ENCODE measurements at places on chromosomes 13 and 19.

DNA sequence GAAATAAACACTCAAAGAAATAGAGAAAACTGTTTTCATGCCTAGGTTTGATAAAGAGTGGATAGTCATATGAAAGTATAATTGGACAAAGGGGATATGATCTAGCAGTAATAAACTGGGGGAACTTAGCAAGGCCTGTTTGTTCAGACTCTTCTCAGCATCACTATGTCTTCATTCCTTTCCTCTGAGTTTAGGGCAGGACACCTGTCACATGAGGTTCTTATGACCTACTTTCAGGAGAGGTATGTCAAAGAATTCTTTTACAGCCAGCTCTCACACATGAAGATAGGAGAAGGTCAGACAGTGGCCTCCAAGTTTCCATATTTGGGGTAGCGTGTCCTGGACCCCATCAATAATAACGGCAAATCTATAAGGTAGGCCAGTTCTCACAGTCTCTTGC, 11.4 kb upstream of the RFXAP start:
- DNase-seq: no peak

DNA sequence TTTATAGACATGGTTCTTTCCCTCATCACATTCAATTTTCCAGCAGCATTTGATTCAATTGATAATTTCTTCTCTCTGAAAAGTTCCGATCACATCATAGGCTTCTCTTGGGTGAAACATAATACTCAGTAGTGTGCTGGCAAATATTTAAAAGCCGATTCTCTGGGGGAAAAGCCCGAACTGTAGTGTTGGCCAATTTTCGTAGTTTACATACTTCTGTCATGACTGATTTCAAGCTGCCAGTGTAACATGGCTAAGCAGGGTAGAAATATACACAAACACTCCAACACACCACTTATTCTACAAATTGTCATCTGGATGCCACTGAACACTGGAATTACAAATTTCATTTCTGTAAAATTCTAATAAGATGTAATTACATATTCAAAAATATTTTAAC, 56.1 kb upstream of the FREM2 start:
- peak; percentile 30 for DNase-seq

DNA sequence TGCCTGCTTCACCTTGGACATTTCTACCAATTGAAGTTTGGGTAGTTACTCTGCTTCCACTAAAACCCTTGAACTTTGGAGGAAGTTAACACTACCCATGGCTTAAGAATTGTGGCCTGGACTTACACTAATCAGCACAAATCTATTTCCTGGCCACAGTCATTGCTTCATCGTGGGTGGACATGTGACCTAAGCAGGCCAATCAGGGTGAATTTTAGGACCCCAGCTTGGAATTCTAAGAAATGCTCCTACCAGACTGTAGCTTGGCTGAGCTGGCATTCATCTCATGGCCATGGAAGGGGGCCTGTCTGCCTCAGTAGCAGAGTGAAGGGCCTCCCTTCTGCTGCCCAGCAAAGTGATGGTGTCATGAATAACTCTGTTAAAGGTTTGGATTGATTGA, 58.3 kb upstream of the SLC15A1 start:
- DNase-seq: peak; percentile 31

GRCh38 chr13:110458594-110459365, 102.7 kb downstream of the RAB20 start:
- no peak for DNase-seq

- DNase-seq: no peak
Observed at GRCh38 chr19:19262190-19263057, 10.7 kb downstream of the TM6SF2 start.

DNA sequence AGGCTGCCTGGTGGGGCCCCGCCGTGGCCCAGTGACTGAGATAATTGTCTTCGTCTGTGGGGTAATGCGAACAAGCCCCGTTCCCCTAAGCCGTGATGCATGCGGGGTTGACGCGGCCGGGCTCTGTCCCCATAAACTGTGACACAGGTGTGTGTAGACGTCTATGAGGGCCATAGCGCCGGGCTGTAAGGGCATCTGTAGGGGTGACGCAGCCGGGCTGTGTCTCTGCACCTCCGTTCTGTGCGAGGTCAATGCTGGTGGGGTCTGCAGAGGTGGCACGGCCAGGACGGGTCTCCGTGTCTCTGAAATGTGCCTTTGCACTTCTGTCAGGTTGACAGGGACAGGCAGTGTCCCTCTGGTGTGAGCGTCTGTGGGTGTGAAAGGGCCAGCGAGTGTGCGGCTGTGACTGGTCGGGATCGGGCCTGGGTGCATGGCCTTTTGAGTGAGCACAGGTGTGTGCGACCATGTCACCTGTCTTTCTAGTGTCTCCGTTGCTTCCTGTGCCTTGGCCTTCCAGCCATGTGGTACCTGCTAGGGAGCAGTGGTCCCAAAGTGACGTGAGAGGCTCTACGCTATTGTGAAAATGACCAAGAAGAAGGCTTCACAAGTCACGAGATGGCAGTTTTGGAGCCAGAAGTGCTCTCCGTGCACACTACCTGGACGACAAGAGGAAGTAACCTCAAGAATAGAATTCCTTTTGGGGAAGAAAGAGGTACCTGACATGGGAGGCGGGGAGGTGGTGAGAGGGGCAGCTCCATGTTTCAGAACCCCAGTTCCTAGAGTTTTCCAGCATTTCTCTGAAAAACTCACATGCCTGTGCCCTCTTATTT, 16.4 kb upstream of the ZNF331 start:
- no peak for DNase-seq

- DNase-seq: no peak
Observed at GRCh38 chr19:2770055-2771013, 12.7 kb downstream of the SGTA start.

DNA sequence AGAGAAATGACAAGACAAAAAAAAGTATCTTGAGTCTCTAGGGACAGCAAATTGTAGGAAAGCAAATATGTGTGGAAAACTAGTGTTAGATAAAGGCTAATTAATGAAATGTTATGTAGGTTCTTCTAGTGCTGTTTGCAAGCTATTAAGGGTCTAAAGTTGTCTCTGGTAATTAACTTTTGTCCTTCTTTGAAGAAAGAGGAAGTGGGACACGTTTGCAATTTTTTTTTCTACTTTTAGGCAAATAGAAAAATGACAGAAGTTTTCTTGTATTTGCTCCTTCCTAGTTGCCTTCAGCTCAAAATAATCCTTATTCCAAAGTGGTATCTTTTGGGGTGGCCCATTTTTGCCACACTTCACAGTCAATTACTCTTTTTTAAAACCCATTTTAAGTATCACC, 1877.7 kb upstream of the PRR20A start:
- no peak for DNase-seq

GRCh38 chr13:101695870-101696516, 243.5 kb downstream of the ITGBL1 start:
- no peak for DNase-seq

DNA sequence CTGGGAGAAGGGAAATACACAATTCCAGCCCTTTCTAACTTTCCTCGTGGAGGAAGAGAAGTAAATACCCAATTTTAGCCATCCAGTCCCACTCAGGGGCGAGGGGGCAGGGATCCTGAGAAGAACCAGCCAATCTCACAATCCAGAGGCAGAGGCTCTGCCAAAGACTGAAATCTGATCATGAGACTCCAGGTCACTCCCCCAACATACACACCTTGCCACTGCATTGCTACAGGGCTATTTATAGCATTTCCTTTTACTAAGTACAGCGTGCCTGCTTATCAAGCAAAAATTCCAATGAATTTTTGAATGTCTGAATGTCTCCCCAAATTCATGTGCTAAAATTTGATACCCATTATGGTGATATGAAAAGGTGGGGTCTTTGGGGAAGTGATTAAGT, 1687.5 kb downstream of the EFNB2 start:
- DNase-seq: no peak

- no peak for DNase-seq
Observed at GRCh38 chr13:24129914-24130774, 30.4 kb upstream of the SPATA13 start.

- no peak for DNase-seq
Observed at GRCh38 chr19:55566823-55567222, 13.8 kb downstream of the ZNF579 start.

DNA sequence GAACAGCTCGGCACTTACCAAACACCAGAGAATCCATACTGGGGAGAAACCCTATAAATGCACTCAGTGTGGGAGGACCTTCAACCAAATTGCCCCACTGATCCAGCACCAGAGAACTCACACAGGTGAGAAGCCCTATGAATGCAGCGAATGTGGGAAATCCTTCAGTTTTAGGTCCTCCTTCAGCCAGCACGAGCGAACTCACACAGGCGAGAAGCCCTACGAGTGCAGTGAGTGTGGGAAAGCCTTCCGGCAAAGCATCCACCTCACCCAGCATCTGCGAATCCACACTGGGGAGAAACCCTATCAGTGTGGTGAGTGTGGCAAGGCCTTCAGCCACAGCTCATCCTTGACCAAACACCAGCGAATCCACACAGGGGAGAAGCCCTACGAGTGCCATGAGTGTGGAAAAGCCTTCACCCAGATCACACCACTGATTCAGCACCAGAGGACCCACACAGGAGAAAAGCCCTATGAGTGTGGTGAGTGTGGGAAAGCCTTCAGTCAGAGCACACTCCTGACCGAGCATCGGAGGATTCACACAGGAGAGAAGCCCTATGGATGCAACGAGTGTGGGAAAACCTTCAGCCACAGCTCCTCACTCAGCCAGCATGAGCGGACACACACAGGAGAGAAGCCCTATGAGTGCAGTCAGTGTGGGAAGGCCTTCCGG, 8.3 kb downstream of the ZNF135 start:
- DNase-seq: peak; percentile 7

- DNase-seq: no peak
Observed at GRCh38 chr19:32813862-32814425, 55.6 kb downstream of the SLC7A9 start.

- no peak for DNase-seq
Observed at GRCh38 chr19:30674656-30675055, 302.5 kb downstream of the ZNF536 start.

- DNase-seq: no peak
Observed at GRCh38 chr13:76921516-76921915, 26.8 kb upstream of the ACOD1 start.

- peak; percentile 47 for DNase-seq
Observed at GRCh38 chr13:33838647-33839046, 20.7 kb downstream of the RFC3 start.

DNA sequence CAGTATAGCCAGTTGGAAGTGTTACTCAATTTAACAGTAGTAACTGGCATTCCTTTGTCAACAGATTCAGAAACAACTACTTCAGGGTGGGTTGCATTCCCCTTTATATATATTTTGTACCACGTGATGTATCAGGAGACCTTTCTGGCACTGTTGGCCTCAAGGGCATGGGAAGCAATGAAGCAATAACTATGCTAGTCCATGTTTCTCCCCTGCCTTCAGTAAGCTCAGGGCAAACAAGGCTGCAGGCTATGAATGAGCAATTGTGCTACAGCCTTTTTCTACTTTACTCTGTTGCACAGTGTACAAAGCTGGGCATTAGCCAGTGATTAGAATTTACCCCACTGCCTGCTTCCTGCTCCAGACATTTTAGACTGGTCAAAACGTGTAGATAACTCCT, 348.8 kb downstream of the GPC5 start:
- DNase-seq: no peak

- DNase-seq: no peak
Observed at GRCh38 chr19:29337029-29337428, 124.1 kb upstream of the UQCRFS1 start.

DNA sequence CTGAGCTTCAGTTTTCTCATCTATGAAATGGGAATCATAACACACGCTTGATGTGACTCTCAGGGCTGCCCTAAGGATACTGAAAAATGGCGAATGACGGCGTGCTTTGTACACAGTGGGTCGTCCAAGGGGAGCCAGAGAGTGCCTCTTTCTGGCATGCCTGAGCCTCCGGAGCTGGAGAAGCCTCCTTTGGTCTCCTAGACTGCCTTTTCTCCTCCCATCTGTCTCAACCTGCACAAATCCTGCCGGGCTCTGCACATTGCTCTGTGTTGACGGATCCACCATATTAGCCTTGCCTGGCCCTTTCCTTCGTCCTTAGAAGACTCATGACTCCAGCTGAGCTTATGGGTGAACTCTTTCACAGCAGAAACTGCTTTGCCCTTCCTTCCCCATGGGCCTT, 220.9 kb downstream of the TSHZ3 start:
- DNase-seq: no peak

GRCh38 chr13:24050796-24051715, 109.5 kb upstream of the SPATA13 start:
- DNase-seq: no peak

- DNase-seq: no peak
Observed at GRCh38 chr13:94525781-94526180, 46.3 kb upstream of the DCT start.

GRCh38 chr19:49782515-49782914, 15.7 kb downstream of the AP2A1 start:
- DNase-seq: no peak

DNA sequence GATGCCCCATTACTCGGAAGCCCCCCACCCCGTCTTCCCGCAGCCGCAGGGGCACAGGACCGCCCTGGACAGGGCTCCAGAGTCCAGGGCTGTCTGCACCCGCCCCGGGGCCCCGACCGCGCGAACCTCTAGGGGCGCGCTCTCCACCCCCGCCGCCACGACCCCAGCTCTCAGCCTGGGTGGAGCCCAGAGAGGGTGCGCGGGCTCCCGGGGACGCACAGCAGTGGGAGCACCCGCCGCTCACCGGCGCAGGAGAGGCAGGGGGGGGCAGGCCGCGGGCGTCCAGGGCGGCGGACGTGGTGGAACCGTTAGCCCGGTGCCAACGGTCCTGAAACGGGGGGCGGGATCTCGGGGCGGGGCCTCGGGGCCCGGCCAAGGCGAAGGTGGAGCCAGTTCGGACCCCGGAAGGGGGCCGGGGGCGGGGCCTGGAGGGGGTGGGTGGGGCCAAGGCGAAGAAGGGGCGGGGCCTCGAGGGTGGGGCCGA, at the start of gene ATP8B3:
Gene ATP8B3 (minus strand): TSS at position 335 of the 484 bp plus-strand sequence. CDS start 540 bp downstream, outside the sequence.
- DNase-seq: no peak

DNA sequence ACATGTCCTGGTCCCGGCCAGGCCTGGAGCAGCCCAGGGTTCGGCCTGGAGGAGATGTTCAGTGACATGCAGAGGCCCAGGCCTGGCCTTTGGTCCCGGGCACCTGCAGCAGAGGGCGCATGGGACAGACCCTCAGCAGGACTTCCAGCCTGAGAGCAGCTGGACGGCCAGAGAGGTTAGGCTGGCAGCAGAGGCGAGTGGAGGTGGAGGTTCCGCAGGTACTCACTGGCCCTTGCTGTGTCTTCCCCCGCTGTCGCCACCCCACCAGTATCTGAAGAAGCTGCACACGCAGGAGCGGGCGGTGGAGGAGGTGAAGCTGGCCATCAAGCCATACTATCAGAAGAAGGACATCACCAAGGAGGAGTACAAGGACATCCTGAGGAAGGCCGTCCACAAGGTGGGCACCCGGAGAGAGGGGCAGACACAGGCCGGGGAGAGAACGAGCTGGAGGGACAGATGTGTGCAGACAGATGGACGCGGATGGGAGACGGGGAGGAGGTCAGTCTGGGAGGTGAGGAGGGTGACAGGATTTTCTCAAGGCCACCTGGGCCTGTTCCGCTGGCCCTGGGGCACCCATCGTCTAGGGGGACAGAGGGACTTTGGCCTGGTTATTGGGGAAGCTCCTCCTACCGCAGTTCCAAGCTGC, 8.0 kb downstream of the IRF3 start:
- no peak for DNase-seq

GRCh38 chr19:48663667-48664066, 9.2 kb downstream of the NTN5 start:
- DNase-seq: no peak
